Right lung (tissue), 10 donors: ENCODE measurements at places on chromosomes 1 and 21. TPM values are rescaled to one million over a fixed set of nuclear protein-coding genes. Genes with fewer than 3 reads are reported as not detected.

Gene ELAPOR1
- polyA plus RNA-seq = 10.6 TPM

DNA sequence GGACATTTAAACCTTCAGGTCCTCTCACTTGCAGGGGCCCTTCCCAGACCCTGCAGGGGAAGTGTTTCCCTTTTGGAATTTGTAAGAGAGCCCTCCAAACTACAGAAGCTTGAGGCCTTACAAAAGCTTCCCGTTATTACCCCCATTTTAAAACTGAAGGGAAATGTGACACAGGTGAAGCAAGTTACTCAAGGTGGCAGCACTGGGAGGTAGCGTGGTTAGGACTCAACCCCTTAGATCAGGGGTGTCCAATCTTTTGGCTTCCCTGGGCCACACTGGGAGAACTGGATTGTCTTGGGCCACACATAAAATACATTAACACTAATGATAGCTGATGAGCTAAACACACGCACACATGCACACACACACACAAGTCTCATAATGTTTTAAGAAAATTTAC is 15.8 kb upstream of the ZC3H12A start:
- no peak for DNase-seq

DNA sequence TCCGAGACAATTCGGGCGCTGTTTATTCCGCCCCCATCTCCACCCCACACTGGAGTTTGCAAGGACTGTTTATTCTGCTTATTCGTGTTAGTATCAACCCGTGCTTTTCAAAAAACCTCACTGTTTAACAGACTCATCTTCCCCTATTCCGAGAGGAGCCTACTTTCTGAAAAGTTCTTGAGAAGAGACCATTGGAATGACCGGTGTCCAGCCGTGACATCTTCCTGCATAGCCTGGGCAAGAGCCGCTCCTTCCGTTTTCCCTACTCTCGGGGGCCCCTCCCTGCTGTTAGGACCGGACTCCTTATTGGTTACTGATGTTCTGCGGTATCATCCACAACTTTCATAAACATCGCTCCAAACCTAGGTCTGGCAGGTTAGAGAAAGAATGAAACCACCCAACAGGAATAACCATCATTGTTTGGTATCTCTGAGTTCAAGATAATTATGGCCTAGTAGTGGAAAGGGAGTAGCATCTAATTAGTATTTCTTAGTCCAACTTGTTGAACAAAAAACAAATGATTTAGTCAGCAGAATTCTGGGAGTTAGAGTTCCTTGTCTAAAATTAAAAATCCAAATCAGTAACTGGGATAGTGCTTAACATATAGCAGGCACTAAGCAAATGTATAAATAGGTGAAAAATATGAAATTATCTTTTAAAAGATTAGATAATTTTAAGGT is 837 bp downstream of the STXBP3 start:
- peak; percentile 80 for DNase-seq

GRCh38 chr1:206563367-206564207 is 48.7 kb downstream of the EIF2D start:
- DNase-seq = no peak

DNA sequence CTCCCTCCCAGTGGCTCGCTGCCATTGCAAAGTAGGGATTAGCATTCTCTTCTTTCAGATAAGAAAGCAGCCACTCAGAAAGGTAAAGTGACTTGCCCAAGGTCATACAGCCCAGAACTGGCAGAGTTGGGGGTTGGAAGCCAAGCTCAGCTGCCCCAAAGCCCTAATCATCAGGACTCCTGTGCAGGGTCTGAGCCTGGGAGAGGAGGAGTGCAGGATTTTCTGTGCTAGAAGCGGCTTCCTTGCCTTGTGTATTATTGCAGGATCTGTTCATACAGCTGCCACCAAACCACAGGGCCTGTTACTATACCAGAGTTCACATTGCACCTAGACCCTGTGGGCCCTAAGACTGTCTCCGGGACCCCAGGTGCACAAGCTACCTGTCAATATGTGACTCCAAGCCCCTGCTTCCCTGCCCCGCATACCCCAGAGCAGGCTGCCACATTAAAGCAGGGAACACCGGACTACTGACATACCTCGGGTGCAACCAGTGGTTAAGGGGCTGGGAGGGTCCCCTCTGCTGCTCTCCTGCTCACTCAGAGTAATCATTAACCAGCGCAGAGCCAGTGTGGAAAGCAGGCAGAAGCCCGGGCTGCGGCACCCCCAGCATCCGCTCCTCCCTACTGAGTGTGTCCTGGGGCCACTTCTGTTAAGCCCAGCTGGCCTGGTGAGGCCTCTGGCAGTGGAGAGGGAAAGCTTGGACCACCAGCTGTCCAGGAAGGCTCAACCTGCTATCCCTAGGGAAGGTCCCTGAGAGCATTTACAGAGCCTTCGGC is 15.8 kb downstream of the HSPG2 start:
- DNase-seq = no peak
